Glutamatergic neuron (in vitro differentiated cells): ENCODE measurements at places on chromosomes 5 and 9.

GRCh38 chr5:81590498-81591384 is 160.2 kb downstream of the SSBP2 start:
- DNase-seq = no peak

GRCh38 chr9:93898502-93899426 is 56.4 kb downstream of the BARX1 start:
- DNase-seq = no peak

DNA sequence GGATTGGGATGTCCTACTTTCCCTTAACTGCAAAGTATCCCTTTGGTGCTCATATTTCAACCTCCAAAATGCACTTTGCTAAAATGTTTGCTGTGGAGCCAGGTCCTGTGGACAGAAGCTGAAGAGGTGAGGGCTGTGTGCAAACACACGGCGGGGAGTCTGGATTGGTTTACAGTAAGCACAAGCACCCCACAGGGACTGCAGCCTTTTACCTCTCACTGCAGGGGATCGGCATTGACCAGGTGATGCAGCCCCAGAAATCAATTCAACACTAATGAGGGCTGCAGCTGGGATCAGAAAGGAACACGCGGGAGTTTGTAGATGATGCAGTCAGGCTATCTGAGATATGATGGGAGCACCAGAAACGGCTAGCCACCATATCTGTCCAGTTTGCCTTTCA is 450.9 kb downstream of the CCDC171 start:
- no peak for DNase-seq

- no peak for DNase-seq
These were observed 2.1 kb downstream of the ZNF608 start for GRCh38 chr5:124744170-124744971.
